Renal cortical epithelial cell (primary cell): ENCODE measurements at places on chromosomes 7 and 10.

DNA sequence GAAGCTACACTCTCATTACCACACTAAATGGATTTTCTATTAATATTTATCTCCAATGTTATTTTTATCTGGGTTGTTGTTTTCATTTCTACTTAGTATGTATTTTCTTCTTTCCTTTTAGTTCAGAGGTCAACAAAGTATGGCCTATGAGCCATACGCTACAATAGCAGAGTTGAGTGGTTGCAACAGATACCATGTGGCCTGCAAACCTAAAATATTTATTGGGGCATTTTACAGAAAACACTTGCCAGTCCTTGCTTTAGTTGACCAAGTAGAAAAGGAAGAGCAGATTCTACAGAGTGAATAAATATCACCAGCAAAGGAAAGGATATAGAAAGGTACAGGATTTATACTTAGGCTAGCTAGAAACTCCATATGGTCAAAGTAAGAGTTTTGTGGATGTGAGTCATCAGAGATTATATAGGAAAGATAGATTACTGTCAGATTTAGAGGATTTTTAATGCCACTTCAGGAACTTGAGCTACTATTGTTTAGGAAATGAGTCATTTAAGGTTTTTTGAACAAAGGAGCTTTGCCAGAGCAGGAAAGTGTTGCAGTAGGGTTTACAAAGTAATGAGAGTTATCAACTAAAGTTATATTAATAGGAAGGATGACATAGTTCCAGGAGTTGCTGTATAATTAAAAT lies 323.3 kb upstream of the KAT6B start:
- DNase-seq = peak; percentile 42

DNA sequence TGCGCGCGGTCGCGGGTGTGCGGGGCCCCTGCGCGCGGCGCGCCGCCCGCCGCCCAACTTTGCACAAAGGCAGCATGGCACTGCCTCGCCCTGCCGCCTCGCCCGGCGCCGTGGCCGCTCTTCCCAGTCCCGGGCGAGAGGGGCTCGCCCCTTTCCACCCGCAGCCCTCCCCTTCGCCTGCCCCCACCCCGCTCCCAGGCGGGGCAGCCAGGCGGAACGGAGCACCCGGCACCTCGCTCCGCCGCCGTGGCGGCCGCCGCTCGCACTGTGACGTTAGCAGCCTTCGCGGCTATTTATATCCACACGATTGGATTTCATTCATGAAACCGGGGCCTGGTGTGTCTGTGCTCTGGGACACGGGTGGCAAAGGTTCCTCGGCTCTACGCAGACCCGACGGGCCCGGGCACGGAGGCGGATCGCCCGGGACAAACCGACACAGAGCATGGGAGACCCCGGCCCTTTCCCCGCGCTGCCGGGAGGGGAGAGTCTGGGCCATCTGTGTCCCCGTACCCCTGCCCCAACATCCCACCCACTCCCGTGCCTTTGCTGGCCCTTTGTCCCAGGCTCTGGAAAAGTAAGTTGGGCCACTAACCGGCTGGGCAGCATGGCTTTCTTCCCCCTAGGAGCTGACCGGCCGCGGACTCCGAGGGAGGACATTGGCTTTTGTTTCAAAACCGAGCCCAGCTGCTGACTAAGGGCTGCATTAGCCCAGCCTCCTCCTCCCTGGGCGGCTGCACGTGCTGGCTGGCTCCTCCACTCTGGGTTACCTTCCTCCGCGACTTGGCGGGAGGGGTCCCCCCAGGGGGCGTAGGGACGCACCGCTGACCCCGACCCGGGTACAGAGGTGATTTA lies at the start of gene RHOBTB1:
TSS of gene RHOBTB1 (minus strand) at position 128 of the 852 bp plus-strand sequence. CDS start 32,643 bp downstream, outside the sequence.
- peak; percentile 57 for DNase-seq

GRCh38 chr7:19017374-19017773 lies 100.1 kb downstream of the TWIST1 start:
- no peak for DNase-seq

DNA sequence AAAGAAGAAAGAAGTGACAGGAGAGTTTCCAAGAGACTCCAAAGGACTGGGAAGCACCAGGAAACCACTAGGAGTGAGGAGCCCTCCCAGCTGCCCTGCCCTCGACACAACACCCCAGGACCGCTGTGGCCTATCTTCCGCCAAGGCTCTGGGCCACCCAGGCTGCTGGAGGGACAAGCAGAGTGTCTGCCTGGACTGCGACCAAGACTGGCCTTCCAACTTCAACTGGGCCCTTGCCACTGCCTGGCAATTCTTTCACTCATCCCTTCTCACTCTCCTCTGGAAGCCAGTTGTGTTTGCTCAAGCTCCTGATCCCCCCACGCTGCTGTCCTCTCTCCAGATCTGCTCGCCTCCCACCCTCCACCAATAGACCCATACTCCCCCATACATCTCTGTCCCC lies 10.2 kb downstream of the KIAA1549 start:
- DNase-seq = no peak

- DNase-seq = no peak
Measured at GRCh38 chr7:108326938-108327337, 129.3 kb downstream of the NRCAM start.

- DNase-seq = no peak
Measured at GRCh38 chr7:25105911-25106310, 19.1 kb downstream of the CYCS start.

DNA sequence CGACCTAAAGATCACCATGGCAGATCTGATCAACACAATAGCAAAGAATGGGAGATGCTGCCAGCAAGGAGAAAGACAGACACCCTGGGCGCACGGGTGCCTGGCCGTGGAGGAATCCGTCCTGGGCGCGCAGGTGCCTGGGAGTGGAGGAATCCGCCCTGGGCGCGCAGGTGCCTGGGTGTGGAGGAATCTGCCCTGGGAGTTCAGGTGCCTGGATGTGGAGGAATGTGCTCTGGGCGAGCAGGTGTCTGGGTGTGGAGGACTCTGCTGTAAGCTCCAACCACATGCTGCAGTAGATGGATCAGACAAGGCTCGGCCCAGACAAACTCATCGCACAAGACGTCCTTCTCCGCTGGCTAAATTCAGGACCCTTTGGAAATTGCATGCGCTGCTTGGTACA lies 346.3 kb upstream of the ADARB2 start:
- no peak for DNase-seq

DNA sequence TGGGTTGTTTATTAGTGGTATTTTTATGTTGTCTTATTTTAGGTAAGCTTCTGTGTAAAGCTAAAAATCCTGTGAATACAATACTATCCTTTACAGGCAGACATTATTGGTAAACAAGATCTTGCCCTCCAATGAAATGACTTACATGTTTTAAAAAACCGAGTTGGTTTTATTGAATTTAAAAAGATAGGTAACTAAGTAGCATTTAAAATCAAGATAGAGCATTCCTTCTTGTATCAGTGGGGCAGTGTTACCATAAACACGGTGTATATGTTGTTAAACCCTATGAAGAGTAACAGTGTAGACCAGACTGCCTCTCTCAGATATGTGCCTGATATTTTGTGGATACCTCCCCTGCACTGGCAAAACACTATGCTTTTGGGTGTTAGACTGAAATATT lies 81.0 kb downstream of the SNX10 start:
- no peak for DNase-seq

DNA sequence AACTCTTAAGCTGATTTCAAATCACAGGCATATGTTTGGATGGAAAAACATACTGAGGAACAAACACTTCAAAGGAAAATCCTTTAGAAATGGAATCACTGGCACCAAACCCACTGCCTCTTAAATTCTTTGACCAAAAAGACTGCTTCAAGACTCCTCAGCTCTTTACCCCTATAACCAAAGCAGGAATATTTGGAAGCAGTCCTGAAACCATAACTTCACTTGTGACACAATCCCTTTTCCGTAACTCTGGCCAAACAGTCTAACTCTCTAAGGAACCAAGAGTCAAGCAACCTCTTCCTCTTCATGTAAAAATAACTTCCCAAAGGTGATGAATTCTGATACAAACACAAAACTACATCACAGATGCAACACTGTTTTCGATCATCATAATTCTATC lies 104.3 kb downstream of the MTERF1 start:
- DNase-seq = no peak

- peak; percentile 61 for DNase-seq
Measured at GRCh38 chr10:92640107-92640506, 47.2 kb downstream of the KIF11 start.

DNA sequence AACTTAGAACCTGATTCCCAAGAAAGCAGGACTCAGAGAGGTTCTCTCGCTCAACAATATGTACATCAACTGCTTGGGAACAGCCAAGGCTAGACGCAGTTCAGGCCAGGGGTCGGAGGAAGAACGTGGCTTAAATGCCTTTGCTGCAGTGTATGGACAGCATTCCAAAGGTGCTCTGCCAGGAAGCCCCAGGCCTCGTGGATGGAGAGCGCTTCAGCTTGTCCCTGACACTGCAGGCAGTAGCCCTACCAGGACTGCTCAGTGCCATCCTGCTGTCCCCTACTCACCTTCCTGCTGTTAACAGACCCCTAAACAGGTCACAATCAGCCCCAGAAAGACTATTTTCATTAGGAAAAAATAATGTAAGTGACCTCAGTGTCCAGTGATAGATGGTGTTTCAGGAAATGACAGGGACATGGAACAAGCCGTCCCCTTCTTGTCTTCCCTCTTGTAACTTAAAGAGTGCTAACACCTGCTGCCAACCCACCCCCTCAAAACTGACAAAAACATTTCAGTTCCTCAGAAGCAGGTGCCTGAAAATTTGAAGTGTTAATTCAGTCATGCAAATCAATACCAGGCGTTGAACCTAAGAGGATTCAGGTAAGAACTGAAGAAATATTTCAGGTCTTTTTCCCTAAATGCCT lies 16.5 kb downstream of the CREB3L2 start:
- DNase-seq = no peak

DNA sequence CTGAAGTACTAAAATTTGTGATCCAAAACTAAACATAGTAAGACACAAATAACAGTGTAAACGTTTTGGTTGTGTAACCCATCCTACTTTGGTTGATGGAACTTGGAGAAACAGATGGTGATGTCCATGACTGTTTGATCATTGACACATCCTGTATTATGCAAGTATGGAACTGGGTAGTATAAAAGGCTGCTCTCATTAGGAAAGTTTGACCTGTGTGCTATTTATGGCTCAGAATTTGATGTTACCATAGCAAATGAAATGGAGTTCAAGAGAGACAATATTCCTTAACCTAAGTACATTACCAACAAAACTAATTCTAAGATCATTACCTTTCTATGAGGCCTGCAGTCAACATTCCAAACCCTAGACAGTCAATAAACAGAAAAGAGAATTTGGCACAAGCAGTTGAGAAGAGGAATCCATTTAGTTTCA lies 39.9 kb downstream of the DKK1 start:
- DNase-seq = no peak

GRCh38 chr7:129773328-129773731 lies 161.8 kb downstream of the NRF1 start:
- DNase-seq = peak; percentile 25

GRCh38 chr7:155329225-155329624 lies 31.5 kb downstream of the INSIG1 start:
- DNase-seq = no peak

GRCh38 chr7:749140-749551 lies 22.1 kb upstream of the PRKAR1B start:
- DNase-seq = no peak
